ENCODE measurements at places on chromosomes 3 and 15. TPM values are rescaled to one million over a fixed set of nuclear protein-coding genes. Genes with fewer than 3 reads are reported as not detected.

Gene STRA6
- total RNA-seq = 1.1 TPM

Gene PLA2G4E
- total RNA-seq = not detected

Gene ACAD9
- 70.9 TPM for total RNA-seq

Gene ASB14
- not detected for total RNA-seq

Gene UNC13C
- not detected for total RNA-seq

Gene CHRNA3
- 0.31 TPM for total RNA-seq

Gene ULK4
- 14.3 TPM for total RNA-seq

Gene MKRN3
- 7.9 TPM for total RNA-seq

Gene TEX55
- not detected for total RNA-seq

Gene IL17RD
- 3.5 TPM for total RNA-seq

Gene SCAANT1
- not detected for total RNA-seq

Gene CAMP
- not detected for total RNA-seq

Gene PTPRG
- 0.74 TPM for total RNA-seq

Gene CAMKV
- total RNA-seq = 0.85 TPM

Gene POLQ
- 11.9 TPM for total RNA-seq

Gene NDN
- total RNA-seq = not detected

Gene VEPH1
- total RNA-seq = 0.51 TPM

Gene TRIM71
- total RNA-seq = 0.18 TPM

Gene SYNM
- total RNA-seq = 38.9 TPM

Gene CXCR6
- not detected for total RNA-seq

Gene EPHA3
- 0.05 TPM for total RNA-seq

Gene IREB2
- total RNA-seq = 71.7 TPM

Gene TIMP4
- total RNA-seq = not detected

Gene TMCO5A
- not detected for total RNA-seq

Gene POC1A
- total RNA-seq = 25.7 TPM

Gene TPRG1
- total RNA-seq = not detected

Gene FMN1
- 3.9 TPM for total RNA-seq

Gene CAND2
- total RNA-seq = 0.13 TPM

Gene ANP32A
- 226 TPM for total RNA-seq

Gene HCLS1
- 0.85 TPM for total RNA-seq

Gene MORC1
- not detected for total RNA-seq

Gene GRIP2
- 6.5 TPM for total RNA-seq

Gene EPB42
- 0.10 TPM for total RNA-seq

Gene SAMD7
- total RNA-seq = not detected

Gene DUOXA1
- total RNA-seq = not detected

Gene DENND6A
- total RNA-seq = 18.1 TPM

Gene HMG20A
- total RNA-seq = 54.0 TPM

Gene AADACL2
- not detected for total RNA-seq

Gene CCDC39
- total RNA-seq = not detected

Gene CHRNA5
- total RNA-seq = 52.4 TPM

Gene GOLGA8O
- 0.69 TPM for total RNA-seq

Gene IQGAP1
- total RNA-seq = 228 TPM

Gene ADCY5
- total RNA-seq = 1.4 TPM

Gene CDHR4
- total RNA-seq = not detected

Gene GAP43
- total RNA-seq = not detected

Gene OTOL1
- not detected for total RNA-seq

Gene OXTR
- total RNA-seq = 2.7 TPM
